ENCODE measurements at places on chromosomes 1 and 21.

DNA sequence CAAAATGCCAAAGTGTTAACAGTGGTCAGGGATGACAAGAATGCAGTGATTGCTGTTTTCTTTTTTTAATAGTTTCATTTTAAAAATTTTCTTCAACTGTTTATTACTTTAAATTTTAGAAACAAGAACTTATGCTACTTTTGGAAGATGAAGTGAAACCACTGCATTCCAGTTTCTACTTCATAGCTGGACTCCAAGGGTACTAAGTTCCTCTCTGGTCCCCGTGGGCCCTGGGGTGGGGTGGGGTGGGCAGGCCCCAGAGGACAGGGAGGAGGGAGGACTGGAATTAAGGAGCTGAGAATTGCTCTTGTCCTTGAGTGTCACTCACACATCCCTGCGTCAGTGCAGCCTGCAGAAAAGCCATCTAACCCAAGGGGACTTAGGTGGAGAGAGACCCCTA is 97.3 kb downstream of the RAVER2 start:
- DNase-seq: no peak

DNA sequence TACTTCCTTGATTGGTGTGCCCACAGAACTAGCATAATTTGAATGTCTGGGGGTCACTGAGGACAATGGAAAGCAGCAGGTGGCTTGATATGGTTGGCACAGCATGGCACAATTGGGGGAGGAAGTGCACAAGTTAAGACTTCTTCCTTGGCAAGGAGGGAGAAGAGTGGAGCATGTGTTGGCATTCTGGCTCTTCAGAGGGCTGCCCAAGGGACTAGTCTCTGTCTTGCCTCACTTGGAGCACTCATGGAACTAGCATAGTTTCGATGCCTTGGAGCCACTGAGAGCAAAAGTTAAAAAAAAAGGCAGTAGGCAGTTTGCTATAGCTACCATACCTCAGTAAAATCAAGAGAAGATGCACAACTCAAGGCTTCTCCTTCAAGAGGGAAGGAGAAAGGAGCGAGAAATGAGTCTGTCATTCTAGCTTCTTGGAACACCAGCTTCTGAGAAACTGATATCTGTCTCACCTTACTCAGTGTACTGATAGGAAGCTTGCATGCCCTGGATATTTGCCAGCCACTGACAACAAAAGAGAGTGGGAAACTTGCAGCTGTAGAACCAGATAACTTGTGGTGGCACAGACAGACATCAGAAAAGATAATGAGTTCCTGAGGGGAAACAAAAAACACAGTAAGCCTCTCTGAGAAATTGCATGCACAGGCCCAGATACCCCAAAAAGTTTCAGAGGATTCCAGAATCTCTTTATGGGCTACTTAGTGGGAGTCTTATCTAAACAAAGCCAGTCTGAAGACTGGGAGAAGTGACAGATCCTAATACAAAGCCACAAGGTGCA is 207.5 kb upstream of the SAMSN1 start:
- DNase-seq: no peak

DNA sequence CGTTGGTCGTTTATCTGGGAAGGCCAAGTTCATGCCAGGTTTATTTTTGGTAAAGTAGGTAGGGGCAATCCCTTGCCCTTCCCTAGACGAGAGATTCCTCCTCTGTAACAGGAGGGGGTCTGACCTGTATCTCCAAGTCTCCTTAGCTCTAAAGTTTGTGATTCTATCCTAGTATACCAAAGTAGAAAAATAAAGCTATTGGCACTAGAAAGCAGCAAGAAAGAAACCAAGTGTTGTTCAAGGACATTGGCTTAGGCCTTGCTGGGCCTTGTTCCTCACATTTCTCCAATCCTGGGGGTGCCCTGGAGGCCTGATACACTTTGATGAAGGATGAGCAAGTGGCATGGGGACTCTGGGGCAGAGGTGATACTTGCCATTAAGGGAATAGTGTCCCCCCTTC is 814 bp downstream of the MTARC2 start:
- DNase-seq: no peak

GRCh38 chr1:84202126-84202525 is 58.1 kb downstream of the PRKACB start:
- DNase-seq: no peak

DNA sequence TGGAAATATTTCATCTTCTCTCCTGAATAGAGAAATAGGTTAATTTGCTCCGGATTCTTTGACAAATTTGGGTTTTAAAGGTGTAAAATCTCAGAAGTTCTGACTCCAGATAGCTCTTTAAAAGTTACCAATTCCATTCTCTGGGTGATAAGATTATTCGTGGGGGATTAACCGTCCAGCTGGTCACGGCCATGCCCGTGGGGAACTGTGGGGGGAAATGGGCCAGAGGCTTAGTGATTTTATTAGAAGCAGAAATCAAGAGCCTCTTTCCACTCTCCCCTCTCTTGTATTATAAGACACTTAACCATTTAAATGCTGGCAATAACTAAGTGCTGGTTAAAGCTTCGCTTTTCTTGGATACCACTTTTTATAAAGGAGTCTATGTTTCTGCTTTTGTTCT is 376.4 kb upstream of the KAZN start:
- DNase-seq: no peak
